A549 treated with DMSO at 1 μM for 4 hours (cell line): ENCODE measurements at places on chromosomes 2 and 18. TPM values are rescaled to one million over a fixed set of nuclear protein-coding genes. Genes with fewer than 3 reads are reported as not detected.

The ADAM23 gene
- total RNA-seq: 8.8 to 10.2 TPM (median 10.0 TPM) in 5 replicates

The TRAK2 gene
- total RNA-seq: 12.0 to 17.1 TPM (median 14.2 TPM) in 5 replicates

The DTNA gene
- total RNA-seq: 0.06 to 0.32 TPM (median 0.17 TPM) in 5 replicates

The IL1RL1 gene
- 0.84 to 1.6 TPM (median 1.1 TPM) in 5 replicates for total RNA-seq

The VIL1 gene
- total RNA-seq: 0.16 to 0.33 TPM (median 0.18 TPM) in 5 replicates

The IL1R1 gene
- total RNA-seq: 19.9 to 34.5 TPM (median 28.6 TPM) in 5 replicates

The CNOT11 gene
- 40.3 to 46.1 TPM (median 44.2 TPM) in 5 replicates for total RNA-seq

The PCARE gene
- not detected in 5 replicates for total RNA-seq

The SPATA3 gene
- not detected in 5 replicates for total RNA-seq

The HRH4 gene
- total RNA-seq: not detected in 5 replicates

The NPAS2 gene
- 76.8 to 130 TPM (median 103 TPM) in 5 replicates for total RNA-seq

The REG3A gene
- total RNA-seq: not detected in 5 replicates

The GEN1 gene
- 11.4 to 16.4 TPM (median 14.5 TPM) in 5 replicates for total RNA-seq

The EMILIN1 gene
- 0.23 to 0.46 TPM (median 0.31 TPM) in 4 of 5 replicates, not detected in the other for total RNA-seq

The KCNS3 gene
- total RNA-seq: 1.1 to 1.4 TPM (median 1.2 TPM) in 5 replicates

The C2orf92 gene
- 0.51 to 0.88 TPM (median 0.68 TPM) in 5 replicates for total RNA-seq

The GLI2 gene
- 21.5 to 30.4 TPM (median 26.2 TPM) in 5 replicates for total RNA-seq

The KCNF1 gene
- 28.3 to 46.3 TPM (median 36.5 TPM) in 5 replicates for total RNA-seq

The CCDC150 gene
- 4.5 to 6.0 TPM (median 4.9 TPM) in 5 replicates for total RNA-seq

The AGXT gene
- total RNA-seq: not detected in 5 replicates

The CAPN14 gene
- 0.03 to 0.07 TPM (median 0.05 TPM) in 4 of 5 replicates, not detected in the other for total RNA-seq

The GAREM1 gene
- 2.0 to 3.0 TPM (median 2.9 TPM) in 5 replicates for total RNA-seq

The IL18RAP gene
- 0.02 to 0.06 TPM in 2 of 5 replicates, not detected in the others for total RNA-seq

The PRSS56 gene
- 0.09 to 0.16 TPM (median 0.12 TPM) in 4 of 5 replicates, not detected in the other for total RNA-seq

The QPCT gene
- total RNA-seq: 17.5 to 21.3 TPM (median 18.6 TPM) in 5 replicates

The CCDC68 gene
- total RNA-seq: 3.2 to 5.8 TPM (median 3.9 TPM) in 5 replicates

The POMC gene
- not detected in 5 replicates for total RNA-seq

The ANKRD23 gene
- total RNA-seq: 1.3 to 2.5 TPM (median 1.8 TPM) in 5 replicates

The YIPF4 gene
- 39.8 to 66.6 TPM (median 53.5 TPM) in 5 replicates for total RNA-seq

The C2orf72 gene
- 4.6 to 8.6 TPM (median 6.5 TPM) in 5 replicates for total RNA-seq

The ZFP36L2 gene
- total RNA-seq: 19.3 to 28.8 TPM (median 27.2 TPM) in 5 replicates

The MEMO1 gene
- total RNA-seq: 79.8 to 89.7 TPM (median 83.7 TPM) in 5 replicates

The INHBB gene
- total RNA-seq: 13.4 to 20.3 TPM (median 16.0 TPM) in 5 replicates

The ROCK2 gene
- total RNA-seq: 25.2 to 38.5 TPM (median 32.2 TPM) in 5 replicates

The WNT10A gene
- 0.11 TPM in 1 of 5 replicates, not detected in the others for total RNA-seq

The ZSWIM2 gene
- not detected in 5 replicates for total RNA-seq

The FLACC1 gene
- total RNA-seq: 0.14 to 0.45 TPM in 2 of 5 replicates, not detected in the others

The NPPC gene
- total RNA-seq: 0.35 to 0.50 TPM (median 0.37 TPM) in 3 of 5 replicates, not detected in the others

The CABYR gene
- total RNA-seq: 10.1 to 15.5 TPM (median 11.7 TPM) in 5 replicates

The NAB1 gene
- total RNA-seq: 28.7 to 45.4 TPM (median 40.1 TPM) in 5 replicates
